HT-29 (cell line): ENCODE measurements at places on chromosomes 7 and 10. TPM values are rescaled to one million over a fixed set of nuclear protein-coding genes. Genes with fewer than 3 reads are reported as not detected.

Gene NUTM2E
- not detected in 2 replicates for total RNA-seq

Gene DOCK4
- 3.2 and 4.9 TPM in 2 replicates for total RNA-seq

Gene NEUROD6
- not detected in 2 replicates for total RNA-seq

Gene EEPD1
- 44.7 and 44.9 TPM in 2 replicates for total RNA-seq

Gene GHRHR
- not detected in 2 replicates for total RNA-seq

- DNase-seq: no peak
Observed at GRCh38 chr7:156073366-156074052, 261.2 kb upstream of the SHH start.

GRCh38 chr10:22736134-22736533, 21.8 kb upstream of the PIP4K2A start:
- DNase-seq: no peak

- DNase-seq: peak; percentile 95
Observed at GRCh38 chr7:131327626-131328376, at the start of gene MKLN1. TSS of gene MKLN1 (plus strand) at chr7:131327876. CDS start at chr7:131327900, 24 bp downstream.

DNA sequence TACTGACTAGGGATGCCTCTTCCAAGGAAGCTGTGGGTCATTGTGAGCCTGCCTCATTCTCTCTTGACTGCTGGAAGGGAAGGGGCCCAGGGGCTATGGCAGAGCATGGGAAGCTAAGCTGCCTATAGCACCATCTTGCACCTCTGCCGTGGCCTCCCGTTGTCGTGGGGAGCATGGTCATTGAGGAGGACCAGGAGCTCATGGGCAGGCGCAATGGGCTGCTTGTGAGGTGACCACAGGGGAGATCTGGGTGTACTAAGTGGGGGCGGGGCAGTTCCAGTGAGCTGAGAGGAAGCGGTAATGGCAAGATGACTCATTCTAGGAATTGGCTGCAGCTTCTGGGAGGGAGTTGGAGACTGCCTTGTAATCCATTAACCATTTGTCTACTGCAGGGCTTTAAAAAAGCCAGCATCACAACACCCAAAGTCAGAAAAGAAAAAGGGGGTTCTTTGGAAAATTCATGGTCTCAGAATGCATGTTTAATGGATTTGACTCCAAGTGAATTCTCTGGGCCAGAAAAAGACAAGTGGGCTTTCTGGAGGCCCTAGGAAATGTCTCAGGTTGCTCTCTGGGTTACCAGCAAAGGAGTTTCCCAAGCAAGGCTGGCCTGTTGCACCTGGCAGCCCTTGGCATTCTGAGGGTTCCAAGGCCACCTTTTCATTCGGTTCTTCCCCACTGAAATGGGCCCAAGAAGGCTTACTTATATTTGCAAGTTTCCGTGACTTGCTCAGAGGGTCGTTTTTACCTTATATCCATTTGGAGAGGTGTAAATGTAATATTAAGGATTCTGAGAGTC, 3.6 kb downstream of the DUSP5 start:
- DNase-seq: peak; percentile 90

DNA sequence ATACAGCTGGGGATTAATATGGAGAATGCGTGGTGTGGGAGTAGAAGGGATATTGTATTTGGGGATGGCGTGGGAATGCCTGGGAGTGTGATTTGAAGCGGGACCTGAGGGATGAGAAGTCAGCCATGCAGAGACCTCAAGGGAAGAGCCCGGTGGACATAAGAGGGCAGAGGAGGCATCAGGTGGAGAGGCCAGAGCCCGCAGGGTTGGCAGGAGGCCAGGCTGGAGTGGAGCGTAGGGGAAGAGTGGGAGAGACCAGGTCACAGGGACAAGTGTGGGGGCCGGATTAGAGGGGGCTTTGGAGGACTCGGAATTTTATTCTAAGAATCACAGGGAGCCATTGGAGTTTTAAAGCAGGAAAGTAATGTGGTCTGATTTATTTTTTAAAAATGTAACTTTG, 2.0 kb downstream of the NDUFB2 start:
- DNase-seq: no peak

DNA sequence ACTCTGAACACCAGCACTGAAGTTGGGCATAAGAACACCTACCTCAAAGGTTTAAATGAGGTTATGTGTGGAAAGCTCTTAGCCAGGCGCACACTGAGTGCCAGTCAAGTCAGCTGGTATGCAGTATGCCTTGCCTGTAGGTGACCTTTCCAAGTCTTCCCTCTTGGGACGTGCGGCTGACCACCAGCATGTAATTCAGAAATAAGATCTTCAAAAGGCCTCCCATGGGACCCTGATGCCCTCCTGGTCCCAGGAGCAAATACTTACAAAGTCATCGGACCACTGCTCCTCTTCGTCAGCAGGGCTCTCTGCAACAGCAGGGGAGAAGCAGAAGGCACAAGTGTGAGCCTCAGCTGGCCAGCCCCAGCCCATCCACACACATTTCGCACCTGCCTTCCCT, 40.8 kb downstream of the BLNK start:
- no peak for DNase-seq

DNA sequence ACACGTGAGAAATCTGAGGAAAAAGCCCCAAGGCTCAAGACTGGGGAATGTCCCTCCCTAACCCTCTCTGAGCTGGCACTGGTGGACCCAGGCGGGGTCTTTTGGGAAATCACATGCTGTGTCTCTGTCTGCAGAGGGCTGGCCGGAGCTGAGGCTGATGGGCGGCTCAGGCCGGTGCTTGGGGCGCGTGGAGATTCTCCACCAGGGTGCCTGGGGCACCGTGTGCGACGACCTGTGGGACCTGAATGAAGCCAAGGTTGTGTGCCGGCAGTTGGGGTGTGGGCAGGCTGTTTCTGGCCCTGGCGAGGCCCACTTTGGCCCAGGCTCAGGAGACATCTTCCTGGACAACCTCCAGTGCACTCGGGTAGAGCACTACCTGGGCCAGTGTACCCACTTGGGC, 65.7 kb downstream of the CUZD1 start:
- no peak for DNase-seq

- DNase-seq: no peak
Observed at GRCh38 chr7:37657816-37658215, 25.8 kb upstream of the GPR141 start.

GRCh38 chr7:5348134-5349004, 65.6 kb downstream of the SLC29A4 start:
- DNase-seq: no peak

DNA sequence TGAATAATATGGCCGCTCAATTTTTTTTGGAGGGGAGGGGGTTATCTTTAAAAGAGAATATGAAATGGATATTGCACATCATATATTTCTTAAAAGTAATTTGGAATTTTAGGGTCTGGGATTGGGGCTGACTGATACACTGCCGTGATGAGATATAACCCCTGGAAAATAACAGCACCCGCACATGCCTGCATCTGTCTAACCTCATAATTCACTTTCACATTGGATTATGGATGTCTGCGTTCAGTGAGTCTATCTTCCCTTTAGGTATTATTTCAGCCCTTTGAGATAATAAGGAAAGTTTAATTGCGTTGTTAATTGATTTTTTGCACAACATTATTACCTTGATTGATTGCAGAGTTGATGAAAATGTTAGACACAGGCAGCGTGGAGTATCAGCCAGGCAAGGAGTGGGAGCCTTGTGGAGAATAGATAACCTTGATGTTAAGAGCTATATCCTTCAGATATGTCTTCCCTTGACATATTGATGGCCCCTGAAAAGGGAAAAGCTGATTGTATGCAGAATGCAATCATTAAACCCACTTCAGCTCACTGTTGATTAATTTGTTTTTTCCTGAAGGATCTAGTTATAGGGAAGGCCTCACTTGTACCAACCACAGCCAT, 1095.2 kb downstream of the KCNMA1 start:
- DNase-seq: no peak

GRCh38 chr7:129170441-129171021, 17.9 kb upstream of the SMO start:
- no peak for DNase-seq

DNA sequence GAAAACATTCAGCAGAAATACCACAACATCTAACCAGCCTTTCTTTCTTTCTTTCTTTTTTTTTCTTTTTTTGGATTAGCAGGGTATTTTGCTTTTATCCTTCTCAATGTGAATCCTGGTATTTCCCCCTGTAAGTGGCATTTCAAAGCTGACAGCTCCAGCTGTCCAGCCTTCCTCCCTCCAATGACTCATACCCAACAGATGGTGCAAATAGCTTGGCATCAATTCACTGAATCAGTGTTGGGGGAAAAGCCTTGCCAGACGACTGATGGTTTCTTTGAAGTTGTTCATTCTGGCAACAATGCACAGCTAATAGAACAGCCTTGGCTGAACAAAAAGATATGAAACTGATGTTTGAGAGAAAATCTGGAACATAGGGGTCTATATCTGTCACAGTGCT, 316.8 kb upstream of the STEAP1 start:
- DNase-seq: no peak

DNA sequence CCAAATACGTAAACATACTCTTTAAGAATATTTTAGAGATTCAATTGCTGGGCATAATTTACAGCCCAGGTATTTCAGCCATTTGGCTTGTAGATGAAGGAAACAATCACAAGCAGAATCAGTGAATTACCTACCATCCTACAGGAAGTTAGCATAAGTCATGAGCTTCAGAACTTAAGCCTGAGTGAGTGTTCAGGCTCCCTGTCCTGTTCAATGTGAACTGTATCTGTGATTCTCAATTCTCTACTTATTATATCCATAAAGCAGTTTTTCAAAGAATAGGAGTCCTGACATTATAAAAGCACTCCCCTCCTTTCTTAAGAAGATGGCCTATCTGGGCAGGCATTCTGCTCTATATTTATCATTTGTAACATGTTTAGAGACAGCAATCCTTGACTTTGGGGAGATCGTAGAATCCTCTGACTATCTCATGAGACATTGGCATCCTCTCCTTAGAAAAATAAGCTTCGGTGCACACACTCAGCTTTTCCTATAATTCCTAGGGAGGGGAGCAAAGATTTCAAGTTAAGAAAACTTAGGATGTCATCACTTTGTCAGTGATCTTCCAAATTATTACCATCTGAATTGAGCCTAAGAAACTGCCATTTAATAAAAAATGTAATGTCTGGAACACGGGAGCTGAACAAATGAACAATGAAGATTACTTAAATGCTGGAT, 645.2 kb upstream of the IGFBP3 start:
- DNase-seq: no peak

- DNase-seq: no peak
Observed at GRCh38 chr7:22617166-22617565, 109.8 kb upstream of the IL6 start.
